ENCODE measurements at places on chromosomes 2 and 18. TPM values are rescaled to one million over a fixed set of nuclear protein-coding genes. Genes with fewer than 3 reads are reported as not detected.
A peak's percentile ranks its signal among the peaks of the same experiment; 100 is the strongest.

The OR6B2 gene
- not detected for total RNA-seq

DNA sequence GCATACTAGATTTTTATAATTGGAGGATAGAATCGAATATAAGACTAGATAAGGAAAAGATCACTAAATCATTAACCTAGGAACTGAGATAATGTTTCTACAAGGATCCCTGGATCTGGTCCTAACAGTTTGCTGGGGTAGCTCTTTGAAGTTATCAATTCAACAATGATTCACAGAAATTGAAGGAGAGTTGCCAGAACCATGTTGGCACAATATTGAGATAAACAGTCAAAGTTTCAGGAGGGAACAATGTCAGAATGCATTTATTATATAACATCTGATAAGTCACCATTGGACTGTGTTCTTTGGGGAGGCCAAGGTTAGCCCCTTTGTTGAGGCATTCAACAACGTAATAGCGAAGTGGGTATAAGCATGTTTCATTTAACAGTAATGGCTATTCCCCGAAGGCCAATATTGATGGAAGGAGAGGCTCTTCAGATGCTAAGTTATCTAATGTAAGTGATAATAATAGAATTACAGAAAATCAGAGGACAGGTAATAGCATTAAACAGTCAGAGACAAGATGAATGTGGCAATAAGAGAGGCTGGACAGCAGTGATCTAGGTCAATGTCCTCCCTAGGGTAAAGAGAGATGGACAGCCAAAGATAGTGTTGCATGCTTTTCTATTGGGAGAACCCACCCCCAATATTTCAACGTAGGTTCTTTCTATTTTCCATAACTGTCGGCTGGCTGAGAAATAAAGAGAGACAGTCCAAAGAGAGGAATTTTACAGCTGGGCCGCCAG is 604.8 kb upstream of the GYPC start:
- no peaks in the 10 kb centered on the region for H3K4me1 ChIP-seq
- H3K36me3 ChIP-seq = no peaks in the 10 kb centered on the region
- no peaks in the 10 kb centered on the region for H3K27me3 ChIP-seq

The VAMP5 gene
- total RNA-seq = 17.2 TPM

DNA sequence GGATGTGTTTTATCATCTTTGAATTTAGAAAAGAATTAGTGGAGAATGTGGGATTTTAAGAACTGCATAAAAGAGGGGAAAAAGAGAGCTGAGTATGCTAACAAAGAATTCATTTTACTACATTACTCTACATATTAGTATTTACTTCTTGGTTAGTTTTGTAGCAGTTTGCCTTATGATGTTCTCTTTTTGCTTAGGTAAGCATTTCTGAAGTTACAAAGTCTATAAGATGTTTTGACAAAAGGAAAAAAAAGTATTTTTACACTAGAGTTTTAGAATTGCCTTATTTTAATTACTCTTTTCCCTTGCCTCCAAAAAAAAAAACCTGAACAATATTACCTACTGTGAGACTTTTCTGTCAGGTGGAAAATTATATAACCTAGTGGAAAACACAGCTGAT is 739.5 kb upstream of the SLC39A10 start:
- no peaks in the 10 kb centered on the region for H3K36me3 ChIP-seq
- no peak overlapping the region for H3K4me3 ChIP-seq
- DNase-seq = no peak
- H3K4me1 ChIP-seq = no peaks in the 10 kb centered on the region

DNA sequence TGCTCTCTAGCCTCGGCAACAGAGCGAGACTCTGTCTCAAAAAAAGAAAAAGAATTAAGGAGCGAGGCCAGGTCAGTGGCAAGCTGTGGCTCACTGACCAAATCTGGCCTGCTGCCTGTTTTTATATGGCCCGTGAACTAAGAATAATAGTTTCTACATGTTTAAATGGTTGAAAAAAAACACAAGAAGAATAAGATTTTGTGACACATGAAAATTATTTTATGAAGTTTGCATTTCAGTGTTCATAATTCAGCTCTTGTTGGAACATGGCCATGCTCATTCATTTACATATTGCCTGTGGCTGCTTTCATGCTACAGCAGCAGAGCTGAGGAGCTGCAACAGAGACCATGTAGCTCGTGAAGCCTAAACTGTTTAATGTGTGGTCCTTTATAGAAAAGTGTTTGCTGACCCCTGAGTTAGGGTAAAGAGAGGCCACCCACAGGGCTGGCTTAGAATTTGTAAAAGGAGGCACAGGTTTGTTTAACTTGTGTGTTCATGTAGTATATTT is 59.5 kb downstream of the MFSD6 start:
- DNase-seq = peak; percentile 5
- H3K4me3 ChIP-seq = no peak overlapping the region
- peaks cover 16% of the 10 kb centered on the region for H3K36me3 ChIP-seq
- H3K4me1 ChIP-seq = peaks cover 32% of the 10 kb centered on the region
- H3K27me3 ChIP-seq = no peaks in the 10 kb centered on the region
- H3K27ac ChIP-seq = no peak overlapping the region

GRCh38 chr2:120455390-120455789 is 109.5 kb downstream of the INHBB start:
- H3K4me3 ChIP-seq = no peak overlapping the region
- no peaks in the 10 kb centered on the region for H3K36me3 ChIP-seq
- peaks cover 2% of the 10 kb centered on the region for H3K27me3 ChIP-seq
- no peak overlapping the region for H3K27ac ChIP-seq
- DNase-seq = no peak

DNA sequence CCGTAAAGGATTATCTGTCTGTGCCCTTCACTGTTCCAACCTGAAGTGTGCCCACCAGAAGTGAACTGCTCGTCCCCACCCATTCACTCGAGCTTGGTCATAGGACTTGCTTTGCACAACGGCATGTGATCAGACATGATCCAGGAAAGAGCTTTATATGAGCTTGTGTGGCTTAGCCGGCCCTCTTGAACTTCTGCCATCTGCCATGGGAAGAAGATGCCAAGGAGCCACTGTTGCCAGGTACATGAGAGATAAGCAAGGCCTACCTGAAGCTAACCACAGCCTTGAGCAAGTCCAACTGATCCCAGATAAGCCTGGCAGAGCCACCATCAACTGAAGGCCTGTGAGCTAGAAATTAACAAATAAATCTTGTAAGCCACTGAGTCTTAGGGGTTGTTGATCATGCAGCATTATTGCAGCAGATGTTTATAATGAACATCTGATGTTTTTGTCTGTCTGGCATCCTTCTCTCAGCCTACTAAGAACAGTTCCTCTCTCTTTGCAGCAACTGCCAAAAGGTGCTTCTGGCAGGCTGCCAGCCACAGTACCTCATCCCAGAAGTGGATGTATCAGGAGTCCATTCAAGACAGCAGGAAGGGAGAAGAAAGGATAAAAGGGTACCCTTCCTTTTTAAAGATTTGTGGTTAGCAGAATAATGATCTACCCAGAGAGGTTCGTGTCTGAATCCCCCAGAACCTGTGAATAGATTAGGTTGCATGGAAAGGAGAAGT is 16.8 kb downstream of the DBI start:
- no peak overlapping the region for H3K27ac ChIP-seq
- no peak for DNase-seq
- H3K4me1 ChIP-seq = no peaks in the 10 kb centered on the region
- H3K36me3 ChIP-seq = no peaks in the 10 kb centered on the region
- no peak overlapping the region for H3K4me3 ChIP-seq

- no peak overlapping the region for H3K4me3 ChIP-seq
- H3K36me3 ChIP-seq = no peaks in the 10 kb centered on the region
- DNase-seq = no peak
- H3K27me3 ChIP-seq = no peaks in the 10 kb centered on the region
- no peaks in the 10 kb centered on the region for H3K4me1 ChIP-seq
Measured at GRCh38 chr18:25072205-25072604, 279.8 kb downstream of the ZNF521 start.
